ENCODE measurements at places on chromosomes 2 and 18. TPM values are rescaled to one million over a fixed set of nuclear protein-coding genes. Genes with fewer than 3 reads are reported as not detected.

The MAL gene
- total RNA-seq, result 4.2 TPM

The EHD3 gene
- total RNA-seq, result 1.7 TPM

The LHCGR gene
- not detected for total RNA-seq

The GAREM2 gene
- total RNA-seq, result 7.4 TPM

The UGT1A8 gene
- total RNA-seq, result 19.3 TPM

The SMPD4 gene
- 30.2 TPM for total RNA-seq

The CFAP65 gene
- total RNA-seq, result 0.39 TPM

The GKN1 gene
- not detected for total RNA-seq

The PROKR1 gene
- total RNA-seq, result 0.09 TPM

The CCDC121 gene
- 2.5 TPM for total RNA-seq

The TANC1 gene
- total RNA-seq, result 30.5 TPM

The KRCC1 gene
- total RNA-seq, result 41.5 TPM

The GBX2 gene
- not detected for total RNA-seq

All from left colon (tissue), 2 donors.